Upper lobe of left lung (tissue), 6 donors: ENCODE measurements at places on chromosomes 2 and 18. TPM values are rescaled to one million over a fixed set of nuclear protein-coding genes. Genes with fewer than 3 reads are reported as not detected.
A peak's percentile ranks its signal among the peaks of the same experiment; 100 is the strongest.

Gene SERTAD2
- 22.7 TPM for total RNA-seq

Gene MZT2B
- 78.7 TPM for total RNA-seq

Gene C1QL2
- not detected for total RNA-seq

Gene CFC1
- total RNA-seq = not detected

Gene LYPD6B
- total RNA-seq = 6.7 TPM

Gene HRH4
- 1.1 TPM for total RNA-seq

- DNase-seq = no peak
These were observed 1563.1 kb downstream of the LRP1B start for GRCh38 chr2:140567734-140568133.

- DNase-seq = peak; percentile 90
These were observed 370 bp downstream of the KLHL29 start for GRCh38 chr2:23385351-23385747.

- no peak for DNase-seq
These were observed 203.9 kb downstream of the MTX2 start for GRCh38 chr2:176473177-176473576.

- DNase-seq = no peak
These were observed 291.5 kb upstream of the KLHL29 start for GRCh38 chr2:23093513-23093912.

DNA sequence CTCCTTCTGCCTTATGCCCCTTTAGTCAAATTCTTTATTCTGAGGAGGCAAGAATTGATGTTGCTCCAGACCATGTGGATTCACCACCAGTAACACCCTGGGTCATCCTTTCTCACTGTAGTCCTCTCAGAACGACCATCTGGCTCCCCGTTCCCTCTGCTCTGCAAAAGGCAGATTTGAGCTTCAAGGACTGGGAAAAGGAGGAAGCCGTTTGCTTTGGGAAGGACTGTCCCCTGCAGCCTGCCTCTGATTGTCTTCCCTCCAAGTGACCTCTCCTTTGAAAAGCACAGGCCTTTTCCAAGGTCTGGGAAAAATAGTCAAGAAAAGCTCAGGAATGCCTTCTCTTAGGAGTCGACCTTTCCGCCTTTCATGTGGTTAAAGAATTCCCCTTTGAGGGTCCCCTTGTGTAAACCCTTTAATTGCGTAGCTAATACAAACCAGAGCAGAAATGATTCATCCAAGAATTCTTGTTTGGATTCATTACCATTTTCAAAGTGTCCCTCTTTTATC is 130.1 kb upstream of the COPS8 start:
- no peak for DNase-seq

DNA sequence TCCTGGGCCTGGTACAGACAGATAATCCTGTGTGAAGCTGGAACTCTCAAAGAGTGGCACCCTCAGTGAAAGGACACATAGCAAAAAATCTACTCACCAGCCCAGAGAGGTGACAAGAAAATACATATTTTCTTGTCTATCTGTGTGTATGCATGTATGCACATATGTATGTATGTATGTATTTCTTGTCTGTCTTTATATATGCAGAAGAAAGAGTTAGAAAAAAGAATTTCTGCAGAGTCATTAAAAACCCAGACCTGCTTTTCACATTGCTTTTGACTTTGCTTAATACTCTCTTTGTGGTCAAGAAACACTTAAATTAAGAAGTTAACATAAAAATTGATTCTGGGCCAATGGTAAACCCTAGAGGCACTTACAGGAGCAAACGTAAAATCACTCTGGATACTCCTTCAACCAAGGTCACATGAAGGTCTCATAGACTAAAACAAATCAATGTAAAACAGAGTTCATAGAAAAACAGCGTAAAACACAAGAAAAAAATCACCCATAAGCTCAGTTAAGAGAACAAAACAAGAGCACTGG is 16.5 kb upstream of the AAK1 start:
- DNase-seq = no peak
